ENCODE measurements at places on chromosomes 11 and 22.

GRCh38 chr22:26797910-26798309, 140.5 kb downstream of the MIAT start:
- DNase-seq, result no peak

- no peak for DNase-seq
Measured at GRCh38 chr11:113373306-113373705, 14.3 kb upstream of the ANKK1 start.

GRCh38 chr11:57491371-57492061, 24.0 kb downstream of the SLC43A1 start:
- DNase-seq, result no peak

GRCh38 chr11:18567081-18567480, 21.5 kb downstream of the UEVLD start:
- no peak for DNase-seq
